T-helper 9 cell (primary cell): ENCODE measurements at places on chromosomes 12 and 14.

- no peak for DNase-seq
These were observed 74.9 kb downstream of the RMST start for GRCh38 chr12:97537501-97537900.

GRCh38 chr14:54713379-54713778 is 146.5 kb downstream of the SAMD4A start:
- DNase-seq, result no peak

- DNase-seq, result no peak
These were observed 201.3 kb upstream of the RASSF8 start for GRCh38 chr12:25757037-25757665.

DNA sequence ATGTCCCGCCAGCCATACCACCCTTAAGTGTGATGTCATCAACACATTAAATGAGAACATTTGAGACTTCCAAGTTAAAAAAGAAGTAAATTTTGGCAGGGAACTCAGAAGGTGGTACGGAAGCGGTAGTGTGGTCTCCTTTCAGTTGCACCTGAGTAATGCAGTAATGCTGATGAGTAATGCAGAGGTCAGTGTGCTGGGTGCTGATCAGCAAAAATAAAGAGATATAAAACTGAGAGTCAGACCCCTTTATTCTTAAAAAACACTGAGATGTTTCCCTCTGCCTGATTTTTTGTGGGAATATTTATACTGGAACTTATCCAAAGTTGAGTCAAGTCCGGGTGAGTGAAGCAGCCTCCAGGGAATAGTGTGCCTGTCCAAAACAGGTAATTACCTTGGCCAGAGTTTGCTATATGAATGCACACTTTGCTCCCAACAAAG is 370.6 kb upstream of the PRICKLE1 start:
- DNase-seq, result no peak

DNA sequence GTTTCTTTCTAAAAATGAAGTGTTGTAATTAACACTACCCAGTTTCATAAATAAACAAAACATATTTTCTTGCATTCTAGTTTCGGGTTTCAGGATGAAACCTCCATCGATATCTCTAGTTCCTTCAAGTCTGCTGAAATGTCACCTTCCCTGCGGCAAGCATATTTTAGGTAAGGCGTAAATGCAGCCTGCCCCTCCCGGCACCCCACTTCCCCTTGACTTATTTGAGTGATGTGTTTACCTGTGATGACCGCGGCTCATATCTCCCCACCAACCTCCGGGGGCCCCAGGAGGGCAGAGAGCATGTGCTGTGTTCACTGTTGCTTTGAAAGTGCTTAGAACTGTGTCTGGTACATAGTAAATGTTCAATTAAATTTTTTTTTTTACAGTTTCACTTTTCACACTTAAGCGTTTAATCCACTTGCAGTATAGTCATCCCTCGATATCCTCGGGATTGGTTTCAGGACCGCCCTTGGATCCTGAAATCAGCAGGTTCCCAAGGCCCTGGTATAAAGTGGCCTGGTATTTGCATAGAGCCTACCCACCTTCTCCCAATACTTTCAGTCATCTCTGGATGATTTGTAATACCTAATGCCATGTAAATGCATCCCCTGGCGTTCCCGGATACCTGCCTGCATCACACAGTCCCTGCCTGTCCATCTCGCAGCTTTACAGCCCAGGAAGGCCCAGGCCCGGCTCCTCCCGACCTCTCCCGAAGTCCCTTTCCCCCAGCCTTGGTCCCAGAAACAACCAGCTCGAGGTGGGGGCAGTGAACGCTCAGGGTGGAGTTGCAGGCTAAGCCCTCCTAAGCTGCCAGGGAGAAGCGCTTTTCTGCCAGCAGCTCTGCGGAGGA is 40.2 kb upstream of the FBRSL1 start:
- DNase-seq, result no peak

GRCh38 chr12:5066251-5066650 is 22.6 kb downstream of the KCNA5 start:
- no peak for DNase-seq

GRCh38 chr12:94276725-94277124 is 128.3 kb downstream of the PLXNC1 start:
- no peak for DNase-seq

DNA sequence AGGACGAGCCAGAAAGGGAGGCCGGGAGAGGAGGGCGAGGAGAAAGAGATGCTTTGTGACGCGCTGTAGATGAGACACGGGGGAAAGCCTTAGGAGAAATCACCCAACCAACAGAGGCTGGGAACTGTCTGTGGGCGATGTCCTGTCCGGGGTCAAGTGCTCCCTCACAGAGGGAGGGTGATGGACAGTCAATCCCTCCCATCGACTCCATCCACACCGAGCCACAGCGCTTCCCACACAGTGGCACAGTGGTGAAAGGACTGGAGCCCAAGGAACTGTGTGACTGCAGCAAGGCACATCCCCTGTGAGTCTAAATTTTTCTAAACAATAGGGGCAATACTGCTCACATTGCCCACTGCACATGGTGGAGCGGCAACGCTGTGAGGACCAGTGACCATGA is 89.1 kb downstream of the TTC7B start:
- DNase-seq, result no peak

DNA sequence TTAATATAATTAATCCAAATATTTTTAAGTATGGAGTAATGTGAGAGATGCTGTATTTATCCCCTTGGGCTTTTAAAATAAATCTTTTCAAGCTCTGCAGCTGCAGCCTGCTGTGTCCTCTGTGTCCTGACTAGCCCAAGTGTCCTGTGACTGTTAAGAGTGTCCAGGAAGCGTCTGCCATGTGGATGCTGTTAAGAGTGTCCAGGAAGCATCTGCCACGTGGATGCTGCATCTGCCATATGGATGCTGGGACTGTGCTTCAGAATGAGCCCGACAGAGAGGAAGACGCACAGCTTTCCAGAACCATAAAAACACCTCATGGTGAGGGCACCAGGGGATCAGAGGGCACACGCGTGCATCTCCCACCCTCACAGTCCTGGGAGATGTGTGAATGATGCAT is 307.2 kb downstream of the ADGRD1 start:
- DNase-seq, result no peak

GRCh38 chr12:77238335-77238734 is 173.0 kb upstream of the E2F7 start:
- DNase-seq, result no peak

GRCh38 chr14:54052696-54053385 is 96.2 kb upstream of the BMP4 start:
- DNase-seq, result no peak

DNA sequence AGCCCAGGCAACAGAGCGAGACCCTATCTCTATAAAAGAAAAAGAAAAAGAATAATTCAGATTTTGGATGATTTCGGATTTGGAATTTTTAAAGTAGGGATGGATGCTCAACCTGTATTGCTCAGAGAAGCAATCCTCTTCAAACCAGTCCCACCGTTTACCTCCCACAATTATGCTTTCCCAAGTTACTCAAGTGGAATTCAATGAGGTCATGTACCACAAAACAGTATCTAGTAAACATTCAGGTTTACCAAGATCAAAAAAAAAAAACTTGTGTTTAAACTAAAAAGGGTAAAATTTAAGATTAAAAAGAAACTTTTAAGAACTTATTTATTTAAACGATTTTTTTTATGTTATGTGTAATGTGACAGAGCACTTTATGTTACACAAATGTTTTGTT is 2.5 kb downstream of the KDM5A start:
- no peak for DNase-seq

- no peak for DNase-seq
These were observed 383.4 kb downstream of the VRK1 start for GRCh38 chr14:97180304-97181200.

- DNase-seq, result no peak
These were observed 38.3 kb downstream of the FGD6 start for GRCh38 chr12:95179011-95179410.

GRCh38 chr14:73842201-73842600 is 9.4 kb upstream of the PTGR2 start:
- no peak for DNase-seq

DNA sequence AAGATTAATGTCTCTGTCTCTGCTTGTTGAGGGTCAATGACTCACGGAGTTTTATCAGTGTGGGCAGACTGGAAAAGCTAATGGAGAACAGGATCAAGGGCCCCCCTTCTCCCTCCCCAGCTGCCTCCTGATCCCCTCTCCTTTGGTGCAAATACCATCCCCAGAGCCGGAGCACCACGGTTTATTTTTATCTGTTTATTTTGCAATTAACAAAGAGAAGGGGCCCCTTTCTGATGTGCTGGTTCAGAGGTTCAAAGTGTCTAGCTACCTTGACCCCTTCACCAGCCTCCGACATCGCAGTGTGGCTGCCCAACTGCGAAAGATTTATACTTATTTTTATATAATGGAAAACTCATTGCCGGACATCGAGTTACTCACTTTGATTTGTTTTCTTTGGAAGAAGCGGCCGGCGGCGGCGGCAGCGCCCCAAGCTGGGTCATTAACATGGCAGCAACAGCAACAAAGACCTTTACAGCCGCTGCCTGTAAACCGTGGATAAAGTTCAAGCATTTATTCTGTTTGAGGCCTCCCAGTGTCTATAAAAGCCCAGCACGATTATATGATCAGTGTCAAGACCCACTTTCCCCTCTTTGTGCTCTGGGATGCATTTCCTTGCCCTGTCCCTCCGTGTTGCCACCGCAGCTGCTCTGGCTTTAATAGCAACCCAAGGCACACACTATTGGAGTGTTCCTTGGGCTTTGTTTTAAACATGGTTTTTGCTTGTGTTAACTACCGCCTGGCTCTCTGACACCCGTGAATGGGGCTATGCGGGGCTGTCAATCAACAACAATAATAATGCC is 47.4 kb upstream of the PARP11 start:
- no peak for DNase-seq

GRCh38 chr12:81207173-81207572 is 129.3 kb downstream of the ACSS3 start:
- DNase-seq, result no peak

DNA sequence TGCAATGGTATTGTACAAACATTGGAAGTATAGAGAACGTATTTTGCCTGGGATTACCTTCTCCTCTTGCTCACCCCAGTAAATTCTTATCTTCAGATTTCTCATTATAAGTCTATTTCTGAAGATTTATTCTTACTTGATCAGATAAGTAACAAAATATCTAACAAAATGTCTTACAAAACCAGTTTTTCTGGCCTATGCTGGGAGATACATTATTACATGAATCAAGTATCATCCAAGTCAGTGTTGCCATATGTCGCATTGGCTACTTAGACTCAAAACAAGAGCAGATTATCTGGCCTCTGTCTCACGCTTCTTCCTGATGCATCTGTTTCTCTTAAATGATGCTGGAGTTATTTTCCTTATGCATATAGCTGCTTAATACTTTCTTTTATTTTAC is 408.5 kb downstream of the CCER1 start:
- no peak for DNase-seq

- DNase-seq, result no peak
These were observed 21.7 kb downstream of the ZDHHC22 start for GRCh38 chr14:77119851-77120250.

GRCh38 chr12:42208574-42208973 is 29.5 kb downstream of the YAF2 start:
- no peak for DNase-seq

DNA sequence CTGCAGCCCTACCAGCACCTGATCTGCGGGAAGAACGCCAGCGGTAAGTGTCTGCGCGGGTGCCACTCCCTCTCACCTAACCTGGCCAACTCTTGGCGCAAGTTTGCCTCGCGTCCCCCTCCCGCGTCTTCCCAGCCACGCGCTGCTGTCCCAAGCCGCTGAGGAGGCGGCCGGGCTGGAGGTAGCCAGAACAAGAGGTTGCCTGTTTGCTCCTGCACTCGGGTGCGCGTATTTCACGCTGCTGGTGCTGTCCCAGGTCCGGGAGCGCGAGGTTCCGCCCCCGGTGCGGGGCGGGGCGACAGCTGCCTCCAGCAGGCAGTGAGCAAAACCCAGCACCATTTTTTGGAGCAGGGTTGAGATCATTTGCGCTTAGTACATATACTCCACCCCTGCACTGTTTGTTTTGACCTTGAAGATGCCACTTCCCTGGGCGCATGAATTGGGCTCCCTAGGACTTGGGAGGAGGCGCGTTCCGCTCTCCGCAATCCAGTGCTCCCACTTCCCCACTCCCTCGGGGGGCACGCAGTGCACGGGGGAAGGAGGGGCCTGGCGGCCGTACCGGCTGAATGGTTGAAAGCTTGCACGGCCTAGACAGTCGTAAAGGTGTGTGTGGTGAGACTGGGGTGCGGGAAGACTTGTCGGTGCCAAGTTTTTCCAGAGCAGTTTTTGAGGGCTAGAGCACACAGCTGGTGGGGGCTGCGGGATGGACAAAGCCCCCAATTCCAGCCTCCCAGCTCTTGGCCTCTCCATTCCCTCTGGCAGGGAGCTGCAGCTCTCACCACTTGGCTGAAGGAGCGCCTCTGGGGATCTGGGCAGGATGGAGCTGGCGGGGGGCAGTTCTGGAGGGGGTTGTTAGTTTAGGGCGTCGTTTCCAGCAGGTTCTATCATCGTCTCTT is 226.9 kb upstream of the CRY1 start:
- DNase-seq, result peak; percentile 67

- no peak for DNase-seq
These were observed 40.1 kb upstream of the DDHD1 start for GRCh38 chr14:53193193-53193592.

GRCh38 chr12:6735448-6736191 is 11.8 kb downstream of the COPS7A start:
- DNase-seq, result no peak

- no peak for DNase-seq
These were observed 144.9 kb downstream of the SRGAP1 start for GRCh38 chr12:63989301-63989845.

DNA sequence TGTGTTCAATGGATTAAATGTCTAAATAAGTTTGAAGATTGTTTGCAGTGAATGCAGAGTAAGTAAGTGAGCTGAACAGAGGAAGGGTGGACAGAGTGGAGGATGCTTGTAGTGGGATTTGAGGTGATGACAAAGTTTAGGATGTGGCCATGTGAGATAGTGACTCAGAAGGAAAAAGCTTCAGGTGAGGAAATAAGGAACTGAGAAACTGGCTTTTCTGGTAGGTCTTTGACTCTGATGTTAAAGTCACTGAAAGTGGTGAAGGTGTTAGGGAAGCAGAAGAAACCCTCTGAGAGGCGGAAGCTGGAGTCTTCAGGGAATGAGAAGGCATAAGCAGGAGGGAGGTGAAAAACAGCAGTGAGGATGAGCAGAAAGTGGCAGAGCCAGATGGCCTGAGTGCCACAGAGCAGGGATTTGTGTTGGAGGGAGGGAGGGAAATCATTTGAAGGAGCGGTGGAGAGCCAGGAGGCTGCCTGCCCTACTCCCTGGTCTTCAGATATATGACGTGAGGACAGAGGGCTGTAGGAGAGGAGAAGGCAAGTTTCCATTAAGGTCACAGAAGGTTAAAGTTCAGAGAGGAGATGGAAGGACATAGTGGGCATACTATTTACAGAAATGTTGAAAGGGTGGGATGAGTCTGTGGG is 24.8 kb downstream of the RGS6 start:
- DNase-seq, result no peak
